ENCODE measurements at places on chromosomes 3 and 15. TPM values are rescaled to one million over a fixed set of nuclear protein-coding genes. Genes with fewer than 3 reads are reported as not detected.

A4GNT gene
- total RNA-seq: not detected

MYO5C gene
- total RNA-seq: 0.24 TPM

ALAS1 gene
- 115 TPM for total RNA-seq

PRTG gene
- total RNA-seq: not detected

TGM5 gene
- 0.07 TPM for total RNA-seq

DNA sequence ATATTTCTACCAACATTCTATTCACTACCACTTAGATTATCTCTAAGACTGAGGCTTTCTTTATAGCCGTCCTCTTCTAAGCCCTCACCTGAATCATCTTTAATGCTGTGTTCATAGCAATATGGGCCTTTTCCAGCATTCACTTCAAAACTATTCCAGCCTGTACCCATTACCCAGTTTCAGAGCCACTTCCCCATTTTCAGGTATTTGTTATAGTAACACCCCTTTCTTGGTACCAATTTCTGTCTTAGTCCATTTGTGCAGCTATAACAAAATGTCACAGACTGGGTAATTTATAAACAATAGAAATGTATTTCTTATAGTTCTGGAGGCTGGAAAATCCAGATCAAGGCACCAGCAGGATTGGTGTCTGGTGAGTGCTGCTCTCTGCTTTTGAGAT, 45.7 kb downstream of the REC114 start:
- no peak overlapping the region for H3K4me3 ChIP-seq
- H3K27ac ChIP-seq: no peak overlapping the region
- H3K27me3 ChIP-seq: peaks cover 17% of the 10 kb centered on the region

DNA sequence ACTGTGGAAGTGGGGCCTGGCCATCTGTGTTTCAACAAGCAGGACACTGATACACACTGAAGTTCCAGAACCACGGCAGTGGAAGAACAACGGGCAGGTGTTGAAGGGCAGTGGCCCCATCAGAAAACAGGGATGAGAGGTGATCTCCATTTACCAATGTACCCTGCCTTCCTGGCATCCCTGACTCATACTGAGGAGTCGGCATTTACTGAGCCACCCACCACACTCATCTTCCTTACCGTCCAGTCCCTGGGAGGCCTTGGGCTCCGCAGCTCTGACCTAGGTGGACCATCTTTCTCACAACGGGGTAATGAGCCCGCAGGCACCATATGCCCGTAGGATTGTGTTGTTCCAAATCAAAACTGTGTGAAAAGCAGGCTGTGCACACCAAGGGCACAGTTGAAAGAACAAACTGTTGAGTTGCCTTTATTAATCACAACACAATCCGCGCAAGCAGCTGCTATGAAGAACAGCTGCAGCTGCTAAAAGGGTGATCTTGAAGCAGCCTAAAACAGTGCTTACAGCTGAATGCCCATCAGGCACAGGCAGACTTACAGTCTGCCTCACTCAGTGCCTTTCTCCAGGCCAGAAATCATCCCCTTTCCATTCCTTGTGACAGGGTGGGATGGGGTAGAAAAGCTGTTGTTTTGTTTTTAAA, 12.9 kb downstream of the MB21D2 start:
- H3K4me3 ChIP-seq: no peak overlapping the region
- H3K36me3 ChIP-seq: peaks cover 49% of the 10 kb centered on the region
- peaks cover 43% of the 10 kb centered on the region for H3K4me1 ChIP-seq
- peaks cover 4% of the 10 kb centered on the region for H3K27me3 ChIP-seq
- no peak for DNase-seq

GRCh38 chr3:175294793-175295192, 435.7 kb downstream of the NAALADL2 start:
- H3K4me1 ChIP-seq: no peaks in the 10 kb centered on the region
- H3K27ac ChIP-seq: no peak overlapping the region
- H3K36me3 ChIP-seq: no peaks in the 10 kb centered on the region
- no peak for DNase-seq

DNA sequence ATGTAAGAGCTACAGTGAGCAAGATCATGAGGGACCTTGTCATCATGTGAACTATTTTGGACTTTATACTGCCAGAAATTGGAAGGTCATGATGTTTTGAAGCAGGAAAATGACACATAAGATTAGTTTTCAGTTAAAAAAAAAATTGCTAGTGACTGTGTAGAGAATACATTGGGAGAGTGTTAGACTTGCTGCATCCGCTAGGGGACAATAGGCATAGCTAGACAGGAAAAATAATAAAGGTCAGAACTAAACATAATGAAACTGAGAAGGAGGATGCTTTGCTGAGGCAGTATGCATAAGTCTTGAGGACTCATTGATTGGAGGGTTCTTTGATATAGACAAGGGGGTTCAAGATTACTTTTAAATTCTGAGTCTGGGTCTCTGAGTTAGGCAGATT, 275.8 kb upstream of the KCNH8 start:
- no peaks in the 10 kb centered on the region for H3K36me3 ChIP-seq
- no peak overlapping the region for H3K27ac ChIP-seq
- H3K4me1 ChIP-seq: peaks cover 32% of the 10 kb centered on the region
- no peaks in the 10 kb centered on the region for H3K27me3 ChIP-seq
- DNase-seq: no peak
- no peak overlapping the region for H3K4me3 ChIP-seq

GRCh38 chr3:167350245-167350862, 29.7 kb downstream of the ZBBX start:
- DNase-seq: no peak
- H3K27ac ChIP-seq: no peak overlapping the region
- no peaks in the 10 kb centered on the region for H3K36me3 ChIP-seq
- H3K27me3 ChIP-seq: no peaks in the 10 kb centered on the region
- H3K4me3 ChIP-seq: no peak overlapping the region
- H3K4me1 ChIP-seq: no peaks in the 10 kb centered on the region

- H3K4me1 ChIP-seq: peaks cover 4% of the 10 kb centered on the region
- no peaks in the 10 kb centered on the region for H3K27me3 ChIP-seq
- DNase-seq: no peak
- peaks cover 17% of the 10 kb centered on the region for H3K36me3 ChIP-seq
- H3K4me3 ChIP-seq: no peak overlapping the region
- no peak overlapping the region for H3K27ac ChIP-seq
Observed at GRCh38 chr3:11552289-11553264, 91.1 kb downstream of the VGLL4 start.

- peak; percentile 90 for DNase-seq
- H3K27me3 ChIP-seq: no peaks in the 10 kb centered on the region
- H3K36me3 ChIP-seq: peaks cover 8% of the 10 kb centered on the region
- H3K4me1 ChIP-seq: peaks cover 68% of the 10 kb centered on the region
- H3K4me3 ChIP-seq: peak overlapping the region; percentile 77
Observed at GRCh38 chr15:40047415-40048210, 8.6 kb upstream of the SRP14 start.

DNA sequence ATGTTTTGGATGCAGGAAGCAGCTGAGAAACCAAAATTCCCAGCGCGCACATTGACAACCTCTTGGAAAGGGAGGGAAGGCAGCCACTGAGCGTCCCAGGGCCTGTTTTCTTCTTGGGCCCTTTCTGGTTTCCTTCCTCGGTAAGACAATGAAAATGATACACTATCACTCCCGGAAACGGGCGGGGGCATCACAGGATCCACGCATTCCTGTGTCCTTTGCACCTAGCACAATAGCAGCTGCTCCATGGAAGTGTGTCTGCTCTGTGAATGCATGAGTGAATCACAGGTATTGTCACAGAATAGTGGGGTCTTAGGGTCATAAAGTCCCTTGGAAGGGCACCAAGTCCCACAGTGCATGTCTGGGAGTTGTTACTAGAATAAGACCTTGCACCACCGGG, 6.3 kb upstream of the ITPKA start:
- peaks cover 47% of the 10 kb centered on the region for H3K4me1 ChIP-seq
- no peak for DNase-seq
- H3K27me3 ChIP-seq: peaks cover 7% of the 10 kb centered on the region
- no peak overlapping the region for H3K4me3 ChIP-seq
- H3K36me3 ChIP-seq: peaks cover 10% of the 10 kb centered on the region

GRCh38 chr3:66554178-66554577, 53.4 kb upstream of the LRIG1 start:
- no peaks in the 10 kb centered on the region for H3K36me3 ChIP-seq
- DNase-seq: no peak
- H3K27ac ChIP-seq: no peak overlapping the region
- peaks cover 8% of the 10 kb centered on the region for H3K4me1 ChIP-seq
- H3K4me3 ChIP-seq: no peak overlapping the region
- peaks cover 4% of the 10 kb centered on the region for H3K27me3 ChIP-seq

DNA sequence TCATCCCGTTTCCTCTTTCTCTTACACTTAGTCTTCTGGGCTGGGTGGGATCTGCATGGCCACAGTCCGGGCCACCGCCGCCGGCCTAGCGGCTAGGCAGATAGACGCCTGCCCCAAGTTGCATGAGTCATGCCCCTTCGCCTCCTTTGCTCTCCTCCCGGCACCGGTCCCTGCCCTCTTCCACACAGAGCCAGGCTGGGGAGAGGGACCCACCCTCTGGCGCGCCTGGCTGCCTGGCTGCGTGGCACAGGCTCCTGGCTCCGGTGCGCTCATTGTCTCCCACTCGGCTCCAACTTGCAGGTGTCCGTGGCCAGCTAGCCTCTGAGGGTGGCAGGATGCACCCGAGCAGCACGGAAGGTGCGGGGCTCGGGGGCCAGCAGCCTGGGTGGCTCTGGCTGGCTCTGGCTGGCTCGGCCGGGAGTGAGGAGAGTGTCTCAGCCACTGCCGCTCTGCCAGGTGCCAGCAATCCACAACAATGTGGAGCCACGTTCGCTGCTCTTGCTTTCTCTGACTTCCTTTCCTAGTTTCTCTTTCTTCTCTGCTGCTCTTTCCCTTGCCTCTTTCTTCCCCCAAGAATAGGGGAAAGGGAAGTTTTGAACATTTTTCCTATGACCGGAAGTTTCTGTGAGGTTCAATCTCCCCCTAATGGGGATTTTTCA, 22.4 kb upstream of the MTHFS start:
- H3K4me3 ChIP-seq: no peak overlapping the region
- DNase-seq: no peak
- H3K4me1 ChIP-seq: peaks cover 18% of the 10 kb centered on the region
- no peak overlapping the region for H3K27ac ChIP-seq
- peaks cover 85% of the 10 kb centered on the region for H3K36me3 ChIP-seq
- no peaks in the 10 kb centered on the region for H3K27me3 ChIP-seq

DNA sequence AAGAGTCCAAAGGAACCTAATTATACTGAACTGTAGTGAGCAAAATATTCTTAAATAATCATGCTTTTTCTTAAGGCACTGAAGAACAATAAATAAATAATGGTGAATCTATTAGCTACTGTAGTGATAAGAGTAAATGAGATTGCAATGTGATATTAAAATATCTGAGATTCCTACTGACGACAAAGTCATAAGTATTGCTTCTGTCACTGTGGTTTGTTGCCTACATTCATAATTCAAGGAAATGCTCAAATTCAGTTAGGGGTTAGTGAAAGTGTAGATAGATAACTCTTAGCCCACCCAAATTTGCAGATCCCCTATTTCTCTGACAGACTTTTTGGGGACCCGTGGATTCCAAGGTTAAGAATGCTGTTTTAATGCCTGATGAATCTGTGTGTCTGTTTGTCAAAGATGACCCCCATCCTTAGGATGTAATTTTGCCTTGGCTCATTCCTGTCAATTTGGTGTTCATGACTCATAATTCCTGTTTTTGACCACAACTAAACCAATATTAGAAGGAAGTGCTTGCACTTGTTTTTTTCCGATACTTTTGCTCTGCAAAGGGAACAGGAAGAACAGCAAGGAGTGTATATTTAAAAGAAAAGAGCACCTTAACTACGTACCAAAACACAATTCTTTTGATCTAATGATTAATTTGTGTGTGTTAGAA, 86.7 kb downstream of the MAGI1 start:
- H3K4me3 ChIP-seq: no peak overlapping the region
- no peak for DNase-seq
- H3K4me1 ChIP-seq: no peaks in the 10 kb centered on the region
- H3K36me3 ChIP-seq: peaks cover 2% of the 10 kb centered on the region
- H3K27me3 ChIP-seq: no peaks in the 10 kb centered on the region

- no peaks in the 10 kb centered on the region for H3K4me1 ChIP-seq
- no peak overlapping the region for H3K4me3 ChIP-seq
- DNase-seq: no peak
- no peaks in the 10 kb centered on the region for H3K36me3 ChIP-seq
- no peak overlapping the region for H3K27ac ChIP-seq
Observed at GRCh38 chr15:78604420-78604819, 16.4 kb downstream of the CHRNA3 start.

DNA sequence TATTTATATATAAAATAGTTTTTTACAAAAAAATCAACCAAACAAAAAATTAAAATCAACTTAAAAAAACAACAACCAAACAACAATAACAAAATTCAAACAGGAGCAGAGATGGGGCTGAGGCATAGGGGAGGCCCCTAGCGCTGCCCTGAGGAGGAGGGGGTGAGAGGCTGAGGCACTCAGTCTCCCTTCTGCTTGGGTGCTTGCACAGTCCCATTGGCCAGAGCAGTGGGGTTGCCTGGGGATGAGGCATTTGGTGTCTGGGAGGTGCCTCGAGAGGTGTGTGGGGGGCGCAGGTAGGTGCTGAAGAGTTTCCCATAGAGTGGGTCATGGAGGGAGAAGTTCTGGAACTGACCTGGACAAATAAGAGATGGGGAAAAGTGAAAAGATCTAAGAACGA, 8.0 kb downstream of the LPCAT4 start:
- no peaks in the 10 kb centered on the region for H3K27me3 ChIP-seq
- H3K36me3 ChIP-seq: peaks cover 56% of the 10 kb centered on the region
- no peak for DNase-seq
- H3K4me3 ChIP-seq: no peak overlapping the region
- peaks cover 7% of the 10 kb centered on the region for H3K4me1 ChIP-seq
- H3K27ac ChIP-seq: no peak overlapping the region

DNA sequence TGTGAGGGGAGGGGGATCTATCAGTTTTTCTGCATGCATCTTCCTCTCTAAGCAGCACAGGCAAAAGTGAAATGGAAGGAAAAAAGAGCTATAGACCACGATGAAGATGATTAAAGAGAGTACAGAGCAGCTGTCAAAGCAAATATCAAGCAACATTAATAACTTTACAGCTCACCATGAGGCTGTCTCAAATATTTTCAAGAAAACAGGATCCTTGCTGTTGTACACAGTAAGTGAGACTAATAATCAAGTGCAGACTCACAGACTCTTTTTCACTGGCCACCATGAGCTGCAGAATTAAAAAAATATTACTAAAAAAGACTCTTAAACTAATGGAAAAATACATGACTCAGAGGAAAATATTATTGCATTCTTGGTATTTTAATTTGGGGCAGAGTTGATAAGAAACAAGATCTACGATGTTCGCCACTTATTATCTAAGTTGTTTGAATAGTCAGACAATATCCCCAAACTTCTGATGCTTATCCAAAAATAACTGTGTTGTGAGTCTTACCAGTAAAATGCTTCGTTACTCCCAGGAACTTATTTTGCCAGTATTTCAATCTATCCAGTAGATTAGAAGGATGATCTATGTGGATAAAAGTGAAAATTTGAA, 817.5 kb upstream of the ALCAM start:
- no peaks in the 10 kb centered on the region for H3K4me1 ChIP-seq
- DNase-seq: no peak
- no peaks in the 10 kb centered on the region for H3K36me3 ChIP-seq
- peaks cover 4% of the 10 kb centered on the region for H3K27me3 ChIP-seq

- H3K4me3 ChIP-seq: peak overlapping the region; percentile 79
- H3K4me1 ChIP-seq: peaks cover 43% of the 10 kb centered on the region
- H3K27ac ChIP-seq: peak overlapping the region; percentile 74
Observed at GRCh38 chr15:70528270-70528706, 235.1 kb downstream of the UACA start.

- no peak overlapping the region for H3K27ac ChIP-seq
- H3K4me3 ChIP-seq: no peak overlapping the region
- no peak for DNase-seq
- H3K4me1 ChIP-seq: no peaks in the 10 kb centered on the region
Observed at GRCh38 chr3:115602194-115602593, 21.1 kb upstream of the GAP43 start.

GRCh38 chr3:26807272-26807671, 184.7 kb downstream of the LRRC3B start:
- DNase-seq: no peak
- H3K4me1 ChIP-seq: no peaks in the 10 kb centered on the region
- no peak overlapping the region for H3K4me3 ChIP-seq
- no peak overlapping the region for H3K27ac ChIP-seq
